ENCODE measurements at places on chromosomes 12 and 14.
A peak's percentile ranks its signal among the peaks of the same experiment; 100 is the strongest.

DNA sequence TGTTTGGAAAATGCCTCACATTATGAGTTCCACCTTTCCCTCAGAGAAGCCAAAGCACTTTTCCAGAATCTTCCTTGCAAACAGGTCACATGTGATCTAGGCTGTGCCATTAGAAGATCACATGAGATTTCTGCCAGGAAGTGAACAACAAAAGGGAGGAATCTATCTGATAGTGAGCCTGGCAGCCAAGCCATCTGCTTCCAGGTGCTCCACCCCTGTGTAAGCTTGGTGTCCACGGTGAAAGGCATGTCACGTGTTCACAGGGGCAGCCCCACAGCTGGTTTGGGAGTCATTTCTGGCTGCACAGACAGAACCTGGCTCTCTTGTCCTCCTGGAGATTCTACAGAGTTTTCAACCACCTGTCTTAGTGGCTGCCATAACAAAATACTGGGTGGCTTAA lies 3.5 kb upstream of the KSR2 start:
- DNase-seq = no peak

GRCh38 chr14:102530828-102531478 lies 21.4 kb upstream of the ANKRD9 start:
- DNase-seq = no peak

GRCh38 chr12:92362785-92363184 lies 217.1 kb upstream of the BTG1 start:
- peak; percentile 2 for DNase-seq

DNA sequence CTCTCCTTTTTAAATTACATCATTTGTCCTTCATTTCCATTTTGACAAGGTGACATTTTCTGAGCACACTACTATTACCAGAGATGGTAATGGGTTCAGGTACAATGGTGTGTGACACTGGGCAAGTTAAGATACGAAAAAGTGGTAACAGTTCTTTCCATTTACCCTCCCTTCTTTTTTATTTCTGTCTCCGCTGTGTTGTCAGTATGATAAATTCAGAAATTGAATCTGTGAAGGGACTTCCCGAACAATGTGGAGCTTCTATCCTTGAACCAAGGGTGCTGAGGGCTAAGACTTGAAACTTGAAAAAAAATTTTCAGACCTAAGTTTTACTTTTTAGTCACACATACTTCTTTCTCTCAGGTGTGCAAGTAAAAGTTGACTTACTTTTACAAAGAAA lies 103.7 kb downstream of the ERC1 start:
- DNase-seq = no peak

GRCh38 chr12:101727098-101727497 lies 12.2 kb downstream of the SYCP3 start:
- DNase-seq = no peak

All from NCI-H1436 (cell line).